Stimulated activated CD4-positive, alpha-beta T cell treated with anti-CD3 and anti-CD28 coated beads, Interleukin-4, amount 100 ng/mL, for 48 hours (primary cell): ENCODE measurements at places on chromosomes 12 and 14.

GRCh38 chr12:130253866-130254265 lies 83.8 kb upstream of the PIWIL1 start:
- no peak for DNase-seq

- no peak for DNase-seq
Measured at GRCh38 chr12:47206450-47207339, 126.9 kb upstream of the AMIGO2 start.

- no peak for DNase-seq
Measured at GRCh38 chr14:30907659-30908057, 33.3 kb downstream of the COCH start.

DNA sequence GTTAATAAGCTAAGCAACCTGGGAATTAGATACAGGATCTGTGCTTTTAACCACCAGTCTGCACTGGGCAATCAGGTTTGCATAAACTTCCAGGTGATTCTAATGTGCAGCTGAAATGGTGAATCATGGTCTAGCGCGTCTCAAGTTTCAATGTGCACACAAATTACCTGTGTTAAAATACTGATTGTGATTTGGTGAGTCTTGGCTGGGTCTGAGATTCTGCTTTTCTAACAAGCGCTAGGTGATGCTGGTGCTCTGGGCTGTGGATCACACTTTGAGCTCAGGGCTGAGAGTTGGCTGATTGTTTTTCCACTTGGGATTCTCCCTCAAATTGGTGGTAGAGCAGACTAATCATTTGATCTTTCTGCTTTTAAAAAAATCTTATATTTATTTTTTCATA lies 124.8 kb downstream of the C12orf75 start:
- no peak for DNase-seq

DNA sequence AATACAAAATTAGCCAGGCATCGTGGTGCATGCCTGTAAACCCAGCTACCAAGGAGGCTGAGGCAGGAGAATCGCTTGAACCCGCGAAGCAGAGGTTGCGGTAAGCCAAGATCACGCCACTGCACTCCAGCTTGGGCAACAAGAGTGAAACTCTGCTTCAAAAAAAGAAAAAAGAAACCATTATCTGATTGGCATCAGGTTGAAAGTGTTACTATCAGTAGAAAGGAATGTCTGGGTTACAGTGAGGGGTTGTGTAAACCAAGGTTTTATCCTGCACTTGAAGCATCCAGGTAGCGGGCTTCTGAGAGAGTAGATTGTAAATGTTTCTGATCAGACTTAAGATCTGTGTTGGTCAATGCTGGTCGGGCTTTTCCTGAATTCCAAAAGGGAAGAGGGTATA lies 14.1 kb upstream of the OXA1L start:
- DNase-seq, result no peak
